ENCODE measurements at places on chromosomes 16 and 17.

GRCh38 chr17:46166692-46167249, 26.5 kb downstream of the KANSL1 start:
- DNase-seq, result no peak

GRCh38 chr17:11981862-11982261, 15.4 kb downstream of the ZNF18 start:
- DNase-seq, result no peak

GRCh38 chr17:42133461-42134041, 10.9 kb downstream of the HSPB9 start:
- no peak for DNase-seq

- DNase-seq, result no peak
These were observed 7.7 kb upstream of the SPATA2L start for GRCh38 chr16:89709166-89709565.

DNA sequence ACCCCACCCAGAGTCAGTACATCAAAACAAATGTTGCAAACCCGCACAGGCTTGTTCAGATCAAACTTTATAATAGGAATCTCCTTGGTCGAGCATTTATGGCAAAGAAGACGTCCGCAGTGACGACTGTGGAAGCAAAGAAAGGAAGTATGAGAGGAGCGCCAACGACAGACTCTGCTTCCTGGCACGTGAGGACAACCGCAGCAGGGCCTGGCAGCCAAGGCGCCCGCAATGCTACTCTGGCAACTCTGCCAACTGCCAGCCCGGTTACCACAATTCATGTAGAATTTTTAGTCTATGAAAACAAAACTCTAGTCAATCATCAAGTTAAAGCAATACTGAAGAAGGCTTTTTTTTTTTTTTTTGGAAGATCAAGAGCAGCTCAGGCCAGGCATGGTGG, 24.8 kb downstream of the CYB5D2 start:
- DNase-seq, result peak; percentile 83

DNA sequence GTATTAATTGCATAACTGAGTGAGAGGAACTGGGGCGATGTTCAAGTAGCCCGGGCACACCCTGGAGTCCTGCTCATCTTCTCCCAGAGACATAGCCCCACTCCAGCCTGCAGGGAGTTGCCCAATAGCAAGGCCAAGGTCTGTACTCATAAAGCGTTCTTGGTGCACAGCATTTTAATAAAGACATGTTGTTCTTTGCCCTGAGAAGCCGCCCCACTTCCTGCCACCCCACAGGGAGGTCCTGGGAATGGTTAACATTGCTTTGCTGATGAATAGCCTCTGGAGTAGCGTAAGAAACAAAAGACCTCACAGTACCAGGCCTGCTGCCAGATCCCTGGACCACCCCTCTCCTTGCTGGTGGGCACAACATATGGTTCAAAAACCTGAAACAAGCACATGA, 21.6 kb upstream of the CDH1 start:
- DNase-seq, result no peak

GRCh38 chr16:74877706-74878105, 103.1 kb upstream of the FA2H start:
- no peak for DNase-seq

- DNase-seq, result peak; percentile 92
These were observed at the start of gene NUPR1 for GRCh38 chr16:28538733-28539596. NUPR1 (minus strand) TSS chr16:28538974; CDS start chr16:28538907, 67 bp downstream.

DNA sequence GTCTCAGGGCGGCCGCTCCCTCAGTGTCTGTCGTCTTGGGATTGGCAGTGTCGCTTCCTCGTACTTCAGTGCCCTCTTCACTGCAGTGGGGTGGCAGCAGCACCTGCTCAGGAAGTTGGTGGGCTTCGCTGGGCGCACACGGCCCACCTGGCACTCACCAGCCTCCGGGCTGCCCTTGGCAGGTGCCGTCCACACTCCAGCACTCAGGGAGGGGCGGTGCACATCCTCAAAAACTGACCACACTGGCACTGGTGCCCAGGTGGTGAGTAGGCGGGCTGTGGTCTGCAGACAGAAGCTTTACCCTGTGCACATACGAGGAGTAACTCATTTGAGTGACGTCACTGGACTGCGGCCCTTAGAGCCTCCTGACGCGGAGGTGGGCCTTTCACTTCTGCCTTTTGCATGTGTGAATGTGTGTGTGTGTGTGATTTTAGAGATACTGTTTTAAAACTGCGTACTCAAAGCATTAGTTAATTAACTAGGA, 94.6 kb downstream of the BANP start:
- no peak for DNase-seq

GRCh38 chr16:84366208-84366607, 2.1 kb upstream of the ATP2C2 start:
- no peak for DNase-seq

DNA sequence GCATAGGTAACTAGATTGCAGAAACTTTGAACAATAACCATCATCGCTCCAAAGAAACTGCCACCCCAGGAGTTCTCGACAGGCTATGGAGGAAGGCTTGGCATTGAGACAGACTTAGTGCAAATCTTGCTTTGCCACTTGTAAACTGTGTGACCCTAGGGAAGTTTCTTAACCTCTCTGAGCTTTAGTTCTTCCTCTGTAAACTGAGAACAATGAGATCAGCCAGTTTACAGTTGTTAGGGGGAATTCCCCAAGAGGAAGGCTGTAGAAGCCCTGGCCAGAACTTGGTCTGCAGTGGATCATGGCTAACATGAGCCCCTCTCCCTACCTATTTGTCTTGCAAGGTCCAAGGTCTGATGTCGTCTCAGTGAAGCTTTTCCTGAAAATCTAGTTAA, 78.9 kb downstream of the NT5M start:
- DNase-seq, result no peak

DNA sequence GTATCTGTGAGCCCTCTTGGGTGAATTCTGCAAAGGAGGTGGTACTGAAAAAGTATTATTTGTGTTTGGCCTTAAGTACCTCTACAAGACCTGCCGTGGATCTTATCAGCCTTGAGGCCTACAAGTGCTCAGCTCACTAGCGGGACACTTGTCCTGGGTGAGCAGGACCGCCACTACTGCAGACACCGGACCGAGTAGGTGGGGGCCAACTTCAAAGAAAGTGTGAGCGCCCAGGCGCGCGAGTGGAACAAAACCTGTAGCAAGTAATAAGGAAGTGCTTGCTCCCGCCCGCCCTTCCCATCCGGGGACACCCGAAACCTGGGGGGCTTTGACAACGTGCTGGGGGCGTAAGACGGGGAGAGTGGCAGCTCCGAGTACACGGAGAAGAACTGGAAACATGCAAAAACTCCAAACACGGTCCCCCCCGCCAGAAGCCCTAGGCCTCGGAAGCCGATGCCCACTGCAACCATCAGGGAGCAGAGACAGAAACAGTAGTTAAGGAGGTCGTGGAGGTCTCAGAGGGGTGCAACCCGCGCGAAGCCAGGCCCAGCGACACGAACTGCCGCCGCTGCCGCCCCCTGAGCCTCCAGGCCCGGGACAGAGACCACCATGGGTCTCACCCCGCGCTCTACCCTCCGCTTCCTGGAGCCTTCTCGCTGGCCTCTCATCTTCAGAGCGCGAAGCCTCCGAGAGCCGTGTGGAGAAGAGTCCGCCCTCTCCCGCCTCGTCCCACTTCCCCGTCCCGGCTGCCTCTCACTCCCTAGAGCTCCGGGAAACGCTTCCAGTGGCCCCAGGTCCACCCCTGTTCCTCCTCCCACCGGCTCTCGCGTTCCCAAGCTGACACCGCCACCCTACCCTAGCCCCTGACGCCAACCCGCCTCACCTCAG, 537 bp downstream of the CNOT1 start:
- peak; percentile 15 for DNase-seq

DNA sequence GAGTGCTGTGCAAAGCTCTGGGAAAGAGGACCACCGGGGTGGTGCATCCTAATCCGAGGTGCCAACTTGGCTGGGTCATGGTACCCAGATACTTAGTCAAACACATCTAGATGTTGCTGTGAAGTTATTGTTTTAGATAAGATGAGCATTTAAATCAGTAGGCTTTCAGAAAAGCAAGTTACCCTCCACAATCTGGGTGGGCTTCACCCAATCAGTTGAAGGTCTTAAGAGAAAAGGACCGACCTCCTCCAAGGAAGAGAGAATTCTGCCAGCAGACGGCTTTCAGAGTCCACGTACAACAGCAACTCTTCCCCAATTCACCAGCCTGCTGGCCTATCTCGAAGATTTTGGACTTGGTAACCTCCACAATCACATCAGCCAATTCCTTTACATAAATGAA, 338.1 kb downstream of the C16orf95 start:
- DNase-seq, result no peak

DNA sequence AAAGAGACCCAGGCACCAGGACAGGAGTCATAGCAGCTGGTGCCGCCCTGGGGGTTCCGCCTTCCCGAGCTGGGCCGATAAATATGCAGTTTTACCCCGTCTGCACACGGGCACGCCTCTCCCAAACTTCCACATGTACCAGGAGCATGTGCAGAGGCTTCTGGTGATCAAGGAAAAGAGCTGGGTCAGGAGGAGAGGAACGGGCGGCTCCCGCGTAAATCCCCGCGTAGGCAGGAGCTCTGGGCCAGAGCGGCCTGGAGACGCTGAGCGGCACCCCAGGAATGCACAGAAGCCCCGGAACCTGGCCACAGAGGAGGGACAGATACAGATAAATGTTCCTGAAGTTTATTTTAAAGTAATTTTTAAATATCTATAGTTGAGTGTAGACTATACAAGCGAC, 46.6 kb upstream of the METRNL start:
- no peak for DNase-seq

DNA sequence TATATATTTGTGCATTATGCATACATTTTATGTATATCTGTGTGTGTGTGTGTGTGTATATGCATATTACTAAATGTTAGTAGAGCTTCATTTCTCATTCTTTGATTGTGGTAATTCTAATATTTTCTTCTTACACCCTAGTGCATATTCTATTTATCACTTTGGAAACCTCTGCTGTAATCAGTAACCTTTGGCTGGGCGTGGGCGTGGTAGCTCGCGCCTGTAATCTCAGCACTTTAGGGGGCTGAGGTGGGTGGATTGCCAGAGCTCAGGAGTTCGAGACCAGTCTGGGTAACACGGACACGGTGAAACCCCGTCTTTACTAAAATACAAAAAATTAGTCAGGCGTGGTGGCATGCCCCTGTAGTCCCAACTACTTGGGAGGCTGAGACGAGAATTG, 26.9 kb downstream of the CPSF4L start:
- DNase-seq, result no peak

DNA sequence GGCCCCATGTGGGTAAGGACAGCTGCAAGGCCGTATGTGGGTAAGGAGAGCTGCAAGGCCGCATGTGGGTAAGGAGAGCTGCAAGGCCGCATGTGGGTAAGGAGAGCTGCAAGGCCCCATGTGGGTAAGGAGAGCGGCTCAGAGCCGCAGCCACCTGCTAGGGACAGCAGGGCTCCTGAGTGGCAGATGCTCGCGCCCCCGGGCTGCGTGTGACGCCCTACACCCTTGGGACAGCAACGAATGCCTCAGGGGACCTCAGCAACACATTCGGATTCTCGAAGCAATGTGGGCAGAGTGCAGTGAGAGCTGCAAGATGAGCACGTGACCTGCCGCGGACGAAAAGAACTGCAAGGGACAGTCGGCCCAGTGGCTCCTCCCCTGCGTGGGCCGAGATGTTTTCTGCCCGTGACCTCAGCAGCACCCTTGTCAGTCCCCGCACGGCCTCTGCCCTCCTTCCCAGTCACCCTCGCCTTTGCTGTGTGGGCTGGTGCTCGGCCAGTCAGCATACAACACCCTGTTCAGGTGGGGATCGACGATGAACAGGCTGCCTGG, 9.6 kb upstream of the SLC38A8 start:
- DNase-seq, result no peak

DNA sequence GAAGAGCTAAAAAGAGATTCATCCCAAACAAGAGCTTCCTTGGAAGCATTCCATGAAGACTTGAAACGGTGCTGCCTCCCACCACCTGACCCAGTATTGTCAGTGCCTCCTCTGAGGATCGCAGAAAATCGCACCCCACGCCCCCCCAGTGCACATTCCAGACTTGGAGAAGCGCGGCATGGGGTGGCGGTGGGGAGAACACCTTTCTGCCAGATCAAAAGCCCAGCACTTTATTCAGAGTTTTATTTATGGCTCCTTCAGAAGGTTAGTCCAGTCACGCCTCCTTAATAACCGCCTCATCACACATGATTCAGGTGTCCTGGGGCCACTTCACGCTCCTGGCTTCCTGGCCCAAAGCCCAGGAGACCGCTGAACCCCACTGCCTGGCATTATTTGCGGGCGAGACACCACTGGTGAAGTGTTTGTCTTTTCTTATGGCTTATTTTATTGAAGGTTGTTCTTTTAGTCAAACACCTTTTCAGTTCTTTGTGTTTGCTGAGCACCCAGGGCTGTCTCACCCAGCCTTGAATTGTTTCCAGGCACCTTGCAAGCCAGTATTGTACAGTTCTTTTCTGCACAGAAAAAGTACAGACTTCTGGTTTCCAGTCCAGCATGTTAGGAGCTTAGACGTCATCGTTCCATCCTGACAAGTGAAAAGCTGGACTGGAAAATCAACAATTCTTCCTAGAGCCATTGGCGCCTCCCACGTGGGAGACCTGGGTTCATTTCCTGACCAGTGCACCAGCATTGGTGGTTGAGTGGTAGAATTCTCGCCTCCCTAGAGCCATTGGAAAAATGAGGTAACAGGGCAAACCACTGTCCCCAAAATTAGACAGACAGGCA, 79.6 kb upstream of the CACNG5 start:
- DNase-seq, result no peak

- DNase-seq, result no peak
These were observed 260.4 kb upstream of the TBX2 start for GRCh38 chr17:61139219-61139618.

- no peak for DNase-seq
These were observed 4.9 kb upstream of the KCNG4 start for GRCh38 chr16:84244728-84245127.

- no peak for DNase-seq
These were observed 123.7 kb upstream of the HS3ST3A1 start for GRCh38 chr17:13725288-13725990.

- DNase-seq, result no peak
These were observed 5.8 kb downstream of the LMF1 start for GRCh38 chr16:965036-965395.

GRCh38 chr17:43917348-43918025, 10.2 kb upstream of the MPP2 start:
- DNase-seq, result no peak

GRCh38 chr17:59234631-59235030, 14.3 kb downstream of the GDPD1 start:
- DNase-seq, result no peak

- no peak for DNase-seq
These were observed 16.6 kb downstream of the SMYD4 start for GRCh38 chr17:1813088-1813487.

DNA sequence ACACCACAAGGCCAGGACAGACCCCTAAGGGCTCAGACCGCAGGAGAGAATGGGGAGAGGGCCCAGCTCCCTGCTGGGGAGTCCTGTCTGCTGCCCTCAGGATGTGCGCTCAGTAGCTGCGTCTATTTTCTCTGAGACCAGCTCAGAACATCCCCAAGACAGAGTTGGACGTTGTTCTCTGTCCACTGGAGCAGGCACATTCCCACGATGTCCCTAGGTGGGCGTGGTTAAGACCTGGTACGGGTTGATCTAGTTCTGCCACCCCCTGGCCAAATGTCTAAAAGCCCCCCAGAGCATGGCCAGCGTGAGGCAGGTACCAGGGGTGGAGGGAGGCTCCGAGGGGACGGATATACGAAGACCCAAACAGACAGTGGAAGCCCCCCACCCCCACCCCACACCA, 842 bp upstream of the CALB2 start:
- DNase-seq, result no peak
